Activated CD4-positive, alpha-beta T cell treated with anti-CD3 and anti-CD28 coated beads, Interleukin-2, Interleukin-4, amounts not matched to agents 100 ng/mL and 50 ng/mL, durations not matched to agents 16 hours and 8 hours (primary cell): ENCODE measurements at places on chromosomes 16 and 17.
A peak's percentile ranks its signal among the peaks of the same experiment; 100 is the strongest.

DNA sequence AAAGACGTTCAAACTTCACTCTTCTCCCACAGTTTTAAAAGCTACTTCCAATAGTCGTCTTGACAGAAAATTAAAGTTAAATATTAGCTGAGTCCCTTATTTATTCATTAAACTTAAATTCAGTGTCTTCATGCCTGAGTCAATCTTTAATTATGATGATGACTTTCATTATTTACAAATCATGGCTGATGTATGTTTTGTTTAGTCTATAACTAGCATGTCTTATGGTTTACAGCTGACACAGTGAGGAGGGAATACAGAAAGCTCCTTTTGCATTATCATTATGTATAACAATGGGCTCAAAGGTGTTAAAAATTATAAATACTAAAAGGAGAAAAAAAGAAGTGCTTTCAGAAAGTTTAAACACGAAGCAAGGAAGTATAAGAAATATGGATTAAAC, 1333.1 kb downstream of the CDH8 start:
- DNase-seq = no peak

DNA sequence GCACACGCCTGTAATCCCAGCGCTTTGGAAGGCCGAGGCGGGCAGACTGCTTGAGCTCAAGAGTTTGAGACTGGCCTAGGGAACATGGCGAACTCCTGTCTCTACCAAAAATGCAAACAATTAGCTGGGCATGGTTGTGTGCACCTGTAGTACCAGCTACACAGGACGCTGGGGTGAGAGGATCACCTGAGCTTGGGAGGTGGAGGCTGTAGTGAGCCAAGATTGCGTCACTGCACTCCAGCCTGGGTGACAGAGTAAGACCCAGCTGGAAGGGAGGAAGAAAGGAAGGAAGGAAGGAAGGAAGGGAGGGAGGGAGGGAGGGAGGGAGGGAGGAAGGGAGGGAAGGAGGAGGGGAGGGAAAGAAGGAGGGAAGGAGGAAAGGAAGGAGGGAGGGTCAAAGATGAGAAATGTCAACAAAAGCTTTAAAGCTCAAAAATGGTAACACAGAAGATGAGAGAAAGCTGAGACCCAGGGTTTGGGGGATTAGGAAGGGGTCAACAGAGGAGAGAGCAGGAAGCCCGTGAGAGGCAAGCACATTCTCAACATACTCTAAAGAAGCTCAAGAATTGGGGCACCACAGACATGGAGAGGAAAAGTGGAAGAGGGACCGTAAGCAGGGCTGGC, 5.0 kb upstream of the KRT19 start:
- no peak for DNase-seq

DNA sequence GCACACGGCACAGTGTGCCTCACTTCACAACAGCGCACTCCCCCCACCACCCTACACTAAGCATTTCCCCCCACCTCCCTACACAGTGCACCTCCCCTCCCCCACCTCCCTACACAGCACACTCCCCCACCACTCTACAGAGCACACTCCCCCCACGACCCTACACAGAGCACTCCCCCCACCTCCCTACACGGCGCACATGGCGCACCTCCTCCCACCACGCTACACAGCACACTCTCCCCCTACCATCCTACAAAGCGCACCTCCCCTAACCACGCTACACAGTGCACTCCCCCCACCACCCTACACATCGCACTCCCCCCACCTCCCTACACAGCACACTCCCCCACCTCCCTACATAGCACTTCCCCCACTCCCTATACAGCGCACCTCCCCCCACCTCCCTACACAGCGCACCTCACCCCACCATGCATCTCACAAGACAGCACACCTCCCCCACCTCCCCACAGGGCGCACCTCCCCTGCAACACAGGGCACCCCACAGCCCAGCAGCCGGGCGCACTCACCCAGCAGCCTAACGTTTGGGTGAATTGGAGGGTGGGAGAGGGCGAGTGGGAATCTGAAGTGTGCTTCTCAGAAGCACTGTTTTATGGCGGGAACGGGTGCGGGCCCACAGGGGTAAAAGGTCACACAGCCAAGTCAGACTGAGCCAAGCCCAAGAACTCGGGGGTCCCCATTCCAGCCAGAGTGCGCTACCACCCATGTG, 10.3 kb downstream of the KNOP1 start:
- DNase-seq = no peak

DNA sequence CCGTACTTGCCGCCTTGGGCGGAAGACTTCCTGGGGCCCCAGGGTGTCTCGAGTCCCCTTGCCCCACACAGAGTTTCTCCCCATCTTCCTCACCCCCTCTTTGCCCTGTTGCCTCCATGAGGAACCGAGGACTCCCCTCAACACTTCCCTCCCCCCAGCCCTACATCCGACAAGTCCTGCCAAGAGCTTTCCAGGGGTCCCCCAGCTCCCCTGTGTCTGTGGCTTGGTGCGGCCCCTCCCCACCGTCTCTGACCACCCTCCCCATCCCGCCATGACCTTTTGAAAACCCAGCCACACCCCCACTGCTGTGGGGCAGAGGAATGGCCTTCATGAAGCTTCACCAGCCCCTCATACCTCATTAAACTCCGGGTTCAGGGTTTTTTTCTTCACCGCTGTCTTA, 11.4 kb downstream of the SCGB1C2 start:
- no peak for DNase-seq

- DNase-seq = peak; percentile 49
These were observed 39.0 kb upstream of the AKAP1 start for GRCh38 chr17:57045868-57046704.

- no peak for DNase-seq
These were observed 2.3 kb downstream of the UNC45B start for GRCh38 chr17:35149941-35150340.

DNA sequence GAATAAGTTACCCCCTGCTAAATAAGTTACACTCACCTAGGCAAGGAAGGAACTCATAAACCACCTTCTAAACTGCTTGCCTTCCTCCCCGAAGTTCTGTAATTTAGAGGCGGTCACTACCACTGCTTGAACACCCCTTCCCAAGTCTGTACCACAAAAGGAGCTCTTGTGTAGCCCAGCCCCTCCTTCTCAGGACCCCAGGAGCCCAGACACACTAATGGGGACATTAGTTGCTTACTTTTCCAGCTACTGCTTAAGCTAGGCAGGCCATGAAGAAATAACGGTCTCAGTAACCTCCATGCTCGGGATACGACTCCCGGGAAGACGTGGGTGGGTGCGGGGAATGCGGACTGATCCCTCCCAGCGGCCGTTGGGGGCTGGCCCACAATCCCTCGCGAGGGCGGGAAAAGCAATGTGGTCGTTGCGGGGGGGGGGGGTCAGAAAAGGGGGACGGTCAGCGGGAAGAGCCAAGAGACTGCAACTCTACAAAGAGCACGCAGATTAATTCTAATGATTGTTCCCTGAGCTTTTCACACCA, at the start of gene TEX14:
Gene TEX14, minus strand, starts transcription at position 345 of the 538 bp plus-strand sequence. CDS start 40,044 bp downstream, outside the sequence.
- no peak for DNase-seq

GRCh38 chr17:17151962-17152361, 54.2 kb downstream of the PLD6 start:
- DNase-seq = peak; percentile 71

GRCh38 chr17:79809530-79810129, 12.8 kb upstream of the CBX8 start:
- no peak for DNase-seq

GRCh38 chr16:59342669-59343068, 608.6 kb upstream of the GOT2 start:
- no peak for DNase-seq

GRCh38 chr17:11943759-11944347, 53.4 kb downstream of the ZNF18 start:
- DNase-seq = no peak

- DNase-seq = no peak
These were observed 150.3 kb downstream of the ENGASE start for GRCh38 chr17:79224903-79225302.

- peak; percentile 31 for DNase-seq
These were observed 7.5 kb upstream of the C16orf95 start for GRCh38 chr16:87324411-87325275.

GRCh38 chr17:37167756-37168155, 208.0 kb upstream of the C17orf78 start:
- no peak for DNase-seq

DNA sequence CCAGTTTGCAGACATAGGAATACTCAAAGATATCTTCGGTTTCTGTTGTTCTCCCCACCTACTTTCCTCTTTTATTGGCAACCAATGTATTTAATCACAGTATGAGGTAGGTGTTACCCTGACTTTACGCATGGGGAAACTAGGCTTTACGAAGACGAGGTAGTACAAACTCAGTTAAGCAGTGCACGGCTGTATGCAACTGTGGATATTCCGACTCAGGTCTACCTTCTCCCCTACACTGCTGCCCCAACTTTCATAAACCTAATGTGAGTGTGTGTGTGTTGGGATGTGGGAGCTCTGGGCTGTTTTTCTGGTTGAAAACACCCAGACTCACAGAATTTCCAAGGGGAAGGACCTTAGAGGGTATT, 1.2 kb upstream of the GPT2 start:
- no peak for DNase-seq

- no peak for DNase-seq
These were observed 16.3 kb downstream of the SLC47A1 start for GRCh38 chr17:19549746-19550623.

DNA sequence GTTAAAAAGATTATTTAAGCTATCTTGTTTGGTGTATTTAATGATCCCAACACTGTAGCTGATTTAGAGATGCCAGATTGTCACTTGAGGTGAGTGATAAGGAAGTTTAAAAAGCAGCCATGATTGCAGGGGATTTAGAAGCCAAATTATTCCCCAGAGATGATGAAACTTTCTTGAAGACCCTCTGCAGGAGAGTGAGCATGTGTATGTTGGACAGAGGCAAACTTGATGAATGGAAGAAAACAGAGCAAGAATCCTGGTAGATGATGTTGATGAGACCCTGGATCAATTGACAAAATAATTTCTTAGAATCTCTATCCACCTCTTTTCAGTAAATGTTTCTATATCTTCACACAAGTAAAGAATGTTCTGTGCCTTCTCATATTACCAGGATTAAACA, 14.4 kb upstream of the ADAMTS18 start:
- DNase-seq = no peak

- peak; percentile 89 for DNase-seq
These were observed at the start of gene CCL3 for GRCh38 chr17:36089888-36090836. TSS of gene CCL3 (minus strand) at chr17:36090143. CDS start at chr17:36090058, 85 bp downstream.

- DNase-seq = no peak
These were observed 333.5 kb downstream of the NPIPA8 start for GRCh38 chr16:18003033-18003432.

DNA sequence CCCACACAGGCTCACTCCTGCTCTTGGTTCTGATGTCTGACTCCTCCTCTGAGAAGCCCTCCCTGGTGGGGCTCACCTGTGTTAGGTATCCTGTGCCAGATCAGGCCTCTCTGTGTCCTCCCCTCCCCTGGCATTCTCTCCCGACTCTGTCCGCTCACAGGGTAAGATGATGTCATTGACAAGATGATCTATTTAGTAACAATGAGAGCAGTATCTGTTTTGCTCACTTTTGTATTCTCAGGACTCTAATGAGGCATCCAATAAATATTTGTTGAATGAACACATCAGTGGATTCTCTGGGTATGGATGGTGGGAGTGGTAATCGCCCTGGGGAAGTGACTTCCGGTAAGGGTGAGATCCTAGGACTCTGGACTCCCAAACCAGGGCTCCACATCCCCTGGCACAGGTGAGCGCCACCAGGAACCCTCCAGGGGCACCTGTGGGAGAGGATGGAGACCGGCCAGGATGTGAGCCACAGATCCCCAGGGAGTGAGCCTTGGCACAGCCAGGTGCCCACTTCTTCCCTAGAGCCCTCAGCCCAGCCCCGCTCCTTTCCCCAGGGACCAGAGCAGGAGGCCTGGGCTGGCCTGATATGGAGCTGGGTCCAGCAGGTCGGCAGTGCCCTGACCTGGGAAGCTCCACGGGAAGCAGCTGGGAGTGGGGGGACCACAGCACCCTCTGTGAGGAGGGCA, 5.4 kb upstream of the HAP1 start:
- DNase-seq = no peak

DNA sequence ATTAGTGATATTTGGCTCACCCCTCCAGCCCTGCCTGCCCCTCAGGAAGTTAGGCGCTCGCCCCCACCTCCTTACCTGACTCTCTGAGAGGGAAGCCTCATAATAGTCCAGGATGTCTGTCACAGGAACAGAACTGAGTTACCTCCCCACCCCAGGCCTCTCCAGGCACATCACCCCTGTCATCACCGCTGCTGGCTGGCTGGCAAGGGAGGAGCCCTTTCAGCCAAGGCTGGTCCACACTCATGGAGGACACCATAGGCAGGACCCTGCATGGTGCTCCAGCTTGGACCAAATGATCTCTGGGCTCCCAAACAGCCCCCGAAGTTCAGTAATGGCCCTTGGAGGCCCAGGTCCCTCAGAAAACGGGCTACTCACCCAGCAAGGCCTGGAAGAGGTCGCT, 1.5 kb downstream of the DLG4 start:
- DNase-seq = no peak

- DNase-seq = no peak
These were observed 22.6 kb upstream of the UBE2G1 start for GRCh38 chr17:4389079-4389478.

GRCh38 chr17:8080799-8081219, 6.7 kb downstream of the ALOX12B start:
- no peak for DNase-seq
